ENCODE measurements at places on chromosomes 2 and 18. TPM values are rescaled to one million over a fixed set of nuclear protein-coding genes. Genes with fewer than 3 reads are reported as not detected.

Gene EN1
- total RNA-seq, result not detected

DNA sequence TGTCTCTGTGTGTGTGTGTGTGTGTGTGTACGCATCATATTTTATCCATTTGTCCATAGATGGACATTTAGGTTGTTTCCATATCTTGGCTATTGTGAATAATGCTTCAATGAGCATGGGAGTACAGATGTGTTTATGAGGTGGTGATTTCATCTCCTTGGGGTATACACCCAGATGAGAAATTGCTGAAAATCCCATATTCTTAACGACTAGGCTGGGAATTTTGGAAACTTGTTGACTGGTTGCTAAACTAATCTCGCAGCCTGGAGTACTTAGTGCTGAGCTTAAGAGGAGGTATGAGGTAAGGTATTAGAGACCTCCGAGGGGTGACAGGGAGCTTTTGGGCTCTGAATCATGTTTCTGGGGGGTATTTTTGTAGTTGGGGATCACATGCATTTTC lies 66.0 kb upstream of the SPRED2 start:
- no peak for DNase-seq

DNA sequence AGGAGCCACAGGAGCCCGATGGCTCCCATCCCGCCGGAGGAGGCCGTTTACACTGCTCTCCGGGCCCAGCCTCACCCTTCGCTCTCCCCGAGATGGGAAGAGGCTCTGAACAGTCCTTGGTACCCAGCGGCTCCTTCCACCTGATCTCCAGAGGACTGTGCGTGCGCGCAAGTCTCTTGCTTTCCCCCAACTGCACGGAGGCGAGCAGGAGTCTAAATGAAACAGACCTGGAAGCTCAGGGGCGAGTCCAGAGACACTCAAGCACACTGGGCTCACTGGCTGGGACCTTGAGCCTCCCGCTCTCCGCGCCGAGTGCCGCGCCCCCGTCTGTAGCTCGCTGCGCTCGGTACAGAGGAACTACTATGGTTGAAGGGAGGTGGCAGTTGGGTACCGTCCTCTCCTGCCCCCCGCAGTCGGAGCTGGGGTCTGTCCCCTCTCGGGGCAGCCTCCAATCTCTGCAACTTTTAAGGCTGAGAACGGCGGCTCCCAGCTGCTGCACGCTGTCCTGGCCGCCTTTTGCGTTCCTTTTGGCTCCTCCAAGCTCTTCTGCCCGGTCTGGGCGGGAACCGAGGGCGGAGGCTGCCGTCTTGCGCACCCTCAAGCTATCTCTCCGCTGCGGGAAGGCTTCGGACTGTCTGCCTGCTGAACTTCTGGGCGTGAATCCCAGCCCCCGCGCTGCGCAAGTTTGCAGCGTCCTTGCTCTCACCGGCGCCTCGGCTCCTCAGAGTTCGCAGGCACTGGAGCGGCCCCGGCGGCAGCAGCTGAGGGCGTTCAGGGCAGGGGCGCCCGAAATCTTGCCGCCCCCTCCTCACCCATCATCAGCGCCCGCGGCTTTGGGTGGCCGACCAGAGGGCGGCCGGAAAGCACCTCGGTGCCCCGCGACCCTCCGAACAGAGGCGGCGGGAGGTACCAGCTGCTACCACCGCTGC lies 491 bp downstream of the ALK start:
- no peak for DNase-seq

Gene ZNF396
- total RNA-seq, result 0.51 TPM

- DNase-seq, result peak; percentile 68
Observed at GRCh38 chr2:190431907-190432306, 23.8 kb downstream of the MFSD6 start.
